Fibroblast of lung (primary cell): ENCODE measurements at places on chromosomes 16 and 17.

DNA sequence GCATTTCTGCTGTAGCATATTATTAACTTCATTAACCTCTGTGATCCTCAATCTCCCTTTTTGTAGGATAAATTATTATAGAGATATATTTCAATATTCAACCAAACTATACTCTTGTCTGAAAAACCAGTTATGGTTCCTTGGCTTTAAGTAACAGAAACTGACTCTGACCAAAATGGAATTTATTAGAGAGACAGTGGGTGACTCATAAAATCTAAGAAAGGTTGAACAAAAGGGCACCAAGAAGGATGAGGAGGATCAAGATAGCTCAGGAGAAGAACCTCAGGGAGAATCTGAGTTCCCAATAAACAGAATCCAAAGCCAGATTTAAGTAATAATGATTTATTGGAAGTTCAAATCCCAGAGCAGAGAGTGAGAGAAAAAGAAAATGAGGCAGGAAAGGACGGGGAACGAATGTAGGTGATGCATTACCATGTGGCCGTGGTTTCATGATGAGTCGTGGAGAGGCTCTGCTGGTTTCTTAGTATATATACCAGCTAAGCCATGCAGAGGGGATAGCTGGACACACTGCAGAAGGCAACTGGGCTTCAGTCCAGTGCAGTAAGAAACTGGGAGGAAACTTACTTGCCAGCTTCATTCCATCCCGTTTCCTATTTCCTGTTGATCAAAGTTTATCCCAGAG is 151.5 kb upstream of the GOT2 start:
- H3K27me3 ChIP-seq: no peaks in the 10 kb centered on the region
- peak; percentile 3 for DNase-seq
- no peak overlapping the region for H3K27ac ChIP-seq
- no peaks in the 10 kb centered on the region for H3K4me1 ChIP-seq

- no peaks in the 10 kb centered on the region for H3K36me3 ChIP-seq
- no peak for DNase-seq
- H3K27me3 ChIP-seq: no peaks in the 10 kb centered on the region
- no peak overlapping the region for H3K27ac ChIP-seq
- H3K4me1 ChIP-seq: peaks cover 2% of the 10 kb centered on the region
Observed at GRCh38 chr17:62888148-62888547, 77.9 kb upstream of the TANC2 start.

GRCh38 chr17:44209786-44210341 is 9.6 kb downstream of the UBTF start:
- no peak overlapping the region for H3K4me3 ChIP-seq
- H3K36me3 ChIP-seq: peaks cover 45% of the 10 kb centered on the region
- H3K27me3 ChIP-seq: no peaks in the 10 kb centered on the region

DNA sequence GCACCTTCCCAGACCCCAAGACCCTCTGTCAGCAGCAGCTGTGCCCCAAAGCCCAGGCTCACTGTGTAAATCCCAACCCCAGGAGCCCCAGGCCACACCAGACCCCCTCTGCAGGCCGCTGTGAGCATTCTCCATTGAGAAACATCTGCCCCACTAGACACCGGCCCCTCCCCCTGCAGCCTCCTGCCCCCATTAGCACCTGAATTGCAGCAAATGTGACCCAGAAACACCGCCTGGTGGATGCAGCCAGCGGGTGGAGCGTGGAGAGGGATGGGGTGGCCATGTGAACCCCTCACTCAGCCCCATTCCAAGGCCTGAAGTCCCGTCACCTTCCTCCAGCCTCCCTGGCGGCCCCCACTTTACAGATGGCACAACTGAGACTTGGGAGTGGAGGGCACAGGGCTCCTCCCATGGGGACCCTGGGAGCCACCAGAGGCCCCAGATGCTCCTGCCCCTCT is 2.2 kb downstream of the UBALD1 start:
- peaks cover 5% of the 10 kb centered on the region for H3K36me3 ChIP-seq
- no peak overlapping the region for H3K27ac ChIP-seq
- H3K4me3 ChIP-seq: no peak overlapping the region
- H3K27me3 ChIP-seq: no peaks in the 10 kb centered on the region

DNA sequence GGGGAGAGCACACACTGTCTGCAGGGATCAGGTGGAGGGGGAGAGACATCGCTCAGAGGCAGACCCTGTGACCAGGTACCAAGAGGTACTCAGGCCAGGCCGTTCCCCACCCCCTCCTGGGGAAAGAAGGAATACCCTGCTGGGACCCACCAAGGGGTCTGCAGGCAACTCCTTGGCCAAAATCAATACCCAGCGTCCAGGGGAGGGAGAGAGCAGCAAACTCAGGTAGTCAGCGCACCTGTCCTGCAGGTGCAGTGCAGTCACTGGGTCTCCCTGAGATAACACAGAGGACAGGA is 57.5 kb upstream of the DOC2B start:
- H3K4me3 ChIP-seq: no peak overlapping the region
- no peaks in the 10 kb centered on the region for H3K36me3 ChIP-seq
- H3K4me1 ChIP-seq: no peaks in the 10 kb centered on the region
- no peak for DNase-seq
- H3K27ac ChIP-seq: no peak overlapping the region

GRCh38 chr16:68823401-68824135 is 19.8 kb upstream of the TANGO6 start:
- H3K27me3 ChIP-seq: no peaks in the 10 kb centered on the region
- H3K27ac ChIP-seq: peak overlapping the region; percentile 83
- H3K4me1 ChIP-seq: peaks cover 6% of the 10 kb centered on the region
- H3K4me3 ChIP-seq: no peak overlapping the region

DNA sequence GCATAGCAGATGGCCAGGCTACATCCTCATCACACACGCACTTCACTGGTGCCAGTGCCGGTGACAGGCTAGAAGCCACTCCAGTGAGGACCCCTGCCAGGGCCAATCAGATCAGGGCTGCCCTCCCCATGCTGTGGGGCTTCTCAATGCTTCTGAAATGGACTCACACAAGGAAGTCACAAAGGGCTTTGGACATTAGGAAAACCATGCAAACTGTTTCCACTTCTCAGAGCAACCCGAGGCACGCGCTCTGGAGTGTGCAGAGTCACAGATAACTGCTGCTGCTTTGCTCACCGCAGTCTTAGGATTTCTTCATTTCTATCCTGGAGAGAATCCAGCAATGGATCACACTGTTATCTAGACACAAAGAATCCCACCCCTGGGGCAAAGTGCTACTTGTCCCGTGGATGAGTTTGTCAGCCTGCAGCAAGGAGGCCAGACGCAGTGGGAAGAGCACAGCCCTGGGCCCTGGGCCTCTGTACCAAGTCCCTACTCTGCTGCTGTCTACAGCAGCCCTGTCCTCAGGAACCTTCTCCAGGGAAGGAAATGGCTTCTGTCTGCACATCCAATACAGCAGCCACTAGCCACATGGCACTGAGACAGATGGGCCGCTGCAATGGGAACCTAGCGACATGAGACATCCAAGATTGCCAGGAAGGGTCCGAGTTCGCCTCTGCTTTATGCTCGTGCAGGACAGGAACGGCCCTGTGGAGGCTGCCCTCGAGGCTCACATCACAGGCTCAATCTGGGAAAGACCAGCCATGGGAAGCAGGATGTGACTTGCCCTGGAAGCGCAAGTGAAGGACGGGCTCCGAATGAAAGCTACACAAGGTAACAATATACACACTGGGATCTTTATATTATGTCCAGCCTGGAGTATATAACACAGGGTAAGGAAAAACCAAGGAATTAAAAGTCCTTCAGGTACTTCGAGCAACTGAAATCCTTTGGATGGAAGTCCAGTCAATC is 169.3 kb downstream of the ZFHX3 start:
- peak; percentile 79 for DNase-seq
- peaks cover 24% of the 10 kb centered on the region for H3K4me1 ChIP-seq
- peaks cover 2% of the 10 kb centered on the region for H3K36me3 ChIP-seq
- peak overlapping the region; percentile 55 for H3K27ac ChIP-seq
- no peaks in the 10 kb centered on the region for H3K27me3 ChIP-seq

DNA sequence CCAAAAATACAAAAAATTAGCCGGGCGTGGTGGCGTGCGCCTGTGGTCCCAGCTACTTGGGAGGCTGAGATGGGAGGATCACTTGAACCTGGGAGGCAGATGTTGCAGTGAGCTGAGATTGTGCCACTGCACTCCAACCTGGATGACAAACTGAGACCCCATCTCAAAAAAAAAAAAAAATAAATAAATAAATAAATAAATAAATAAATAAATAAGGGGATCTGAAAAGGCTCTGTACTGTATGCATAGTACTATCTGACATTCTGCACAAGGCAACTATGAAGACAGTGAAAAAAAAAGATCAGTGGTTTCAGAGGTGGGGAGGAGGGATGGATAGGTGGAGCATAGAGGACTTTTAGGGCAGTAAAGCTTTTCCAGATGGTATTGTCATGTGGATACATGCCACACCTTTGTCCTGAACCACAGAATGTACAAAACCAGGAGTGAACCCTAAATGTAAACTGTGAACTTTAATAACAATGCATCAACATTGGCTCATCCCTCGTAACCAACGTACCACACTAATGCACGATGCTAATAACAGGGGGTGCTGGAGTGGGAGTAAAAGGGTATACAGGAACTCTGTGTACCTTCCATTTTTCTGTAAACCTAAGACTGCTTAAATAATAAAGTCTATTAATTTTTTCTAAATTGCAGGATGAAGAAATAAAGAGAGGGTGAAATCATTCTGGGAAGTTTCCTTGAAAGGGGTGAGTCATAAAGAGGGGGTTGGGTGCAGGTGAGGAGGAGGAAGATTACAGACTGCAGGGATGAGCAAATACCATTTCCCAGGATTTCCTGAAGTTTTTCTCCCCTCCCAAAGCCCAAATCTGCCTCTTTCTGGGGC is 155.8 kb upstream of the SDK2 start:
- H3K27me3 ChIP-seq: no peaks in the 10 kb centered on the region
- no peak overlapping the region for H3K4me3 ChIP-seq
- no peak for DNase-seq
- peaks cover 12% of the 10 kb centered on the region for H3K4me1 ChIP-seq
- H3K36me3 ChIP-seq: no peaks in the 10 kb centered on the region

DNA sequence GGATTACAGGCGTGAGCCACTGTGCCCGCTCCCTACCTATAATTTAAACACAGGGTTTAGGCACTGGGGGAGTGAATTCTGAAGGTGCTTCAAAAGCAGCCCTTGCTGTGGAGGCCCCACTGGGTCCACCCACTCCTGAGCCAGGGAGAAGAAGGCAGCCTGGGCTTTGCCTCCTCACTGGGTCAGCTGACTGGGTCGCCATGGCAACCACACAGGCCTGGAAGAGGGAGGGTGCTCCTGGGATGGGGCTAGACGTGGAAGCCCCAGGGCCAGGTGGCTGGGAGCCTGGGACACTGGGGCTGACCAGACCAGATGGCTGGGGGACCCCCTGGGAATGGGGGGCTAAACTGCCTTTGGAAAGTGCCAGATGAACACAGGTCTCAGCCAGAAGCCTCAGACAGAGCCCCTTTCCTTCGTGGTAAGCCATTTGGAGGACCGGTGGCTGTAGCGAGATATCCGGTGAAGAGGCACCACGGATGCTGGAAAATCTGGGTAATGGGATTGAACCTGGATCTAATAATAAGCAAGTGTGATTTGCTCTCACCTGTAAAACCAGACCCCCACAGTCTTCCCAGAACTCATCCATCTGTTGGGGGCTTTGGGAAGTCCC is 32.9 kb downstream of the TRARG1 start:
- H3K36me3 ChIP-seq: no peaks in the 10 kb centered on the region
- no peak overlapping the region for H3K4me3 ChIP-seq
- H3K4me1 ChIP-seq: no peaks in the 10 kb centered on the region
- no peak for DNase-seq
- no peak overlapping the region for H3K27ac ChIP-seq

DNA sequence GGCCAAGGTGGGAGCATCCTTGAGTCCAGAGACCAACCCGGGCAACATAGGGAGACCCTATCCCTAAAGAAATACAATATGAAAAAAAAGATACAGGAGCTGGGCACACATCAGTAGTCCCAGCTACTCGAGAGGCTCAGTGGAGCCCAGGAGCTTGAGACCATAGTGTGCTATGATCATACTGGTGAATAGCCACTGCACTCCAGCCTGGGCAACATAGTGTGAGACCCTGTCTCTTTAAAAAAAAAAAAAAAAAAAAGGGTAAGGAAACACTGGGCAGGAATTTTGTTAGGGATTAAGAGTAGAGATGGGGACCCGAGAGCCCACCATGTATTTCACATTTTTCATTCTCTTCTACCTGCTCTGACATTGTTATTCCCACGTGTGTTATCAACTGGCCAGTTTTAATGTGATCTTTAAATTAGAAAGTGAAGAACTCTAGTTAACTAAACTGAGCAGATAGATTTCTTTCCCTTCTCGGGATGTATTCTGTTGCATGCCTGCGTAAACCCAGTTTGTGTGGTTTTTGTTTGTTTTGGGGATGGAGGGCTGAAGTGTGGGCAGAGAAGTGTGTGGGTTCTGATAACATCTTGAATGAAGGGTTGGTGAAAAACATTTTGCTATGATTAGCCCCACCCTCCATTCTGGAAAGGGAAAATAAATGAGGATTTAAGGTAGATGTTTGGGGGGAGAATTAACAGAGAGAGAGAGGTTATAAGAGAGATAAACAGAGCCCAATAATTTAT is 17.2 kb upstream of the SNTB2 start:
- H3K27ac ChIP-seq: no peak overlapping the region
- peaks cover 2% of the 10 kb centered on the region for H3K36me3 ChIP-seq
- no peaks in the 10 kb centered on the region for H3K27me3 ChIP-seq
- DNase-seq: no peak

DNA sequence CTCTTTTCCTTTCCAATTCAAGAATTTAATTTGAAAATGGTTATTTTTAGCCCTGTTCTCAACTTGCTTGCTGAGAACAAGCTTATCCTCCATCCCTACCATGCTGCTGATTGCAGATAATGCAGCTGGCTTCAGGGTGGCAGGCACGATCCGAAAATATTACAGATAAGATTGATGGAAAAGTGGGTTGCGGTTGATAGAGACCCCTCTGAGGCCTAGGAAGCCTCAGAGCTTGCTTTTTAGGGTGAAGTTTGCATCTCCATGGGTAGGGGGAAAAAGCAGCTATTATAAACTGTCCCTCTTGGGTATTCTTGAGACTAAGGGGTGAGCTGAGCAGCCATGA is 116.5 kb upstream of the GOT2 start:
- no peak for DNase-seq
- H3K27me3 ChIP-seq: no peaks in the 10 kb centered on the region
- H3K4me1 ChIP-seq: no peaks in the 10 kb centered on the region
- no peak overlapping the region for H3K4me3 ChIP-seq
- H3K27ac ChIP-seq: no peak overlapping the region

GRCh38 chr16:50015631-50016030 is 9.4 kb upstream of the CNEP1R1 start:
- no peak for DNase-seq
- H3K4me3 ChIP-seq: no peak overlapping the region
- H3K27ac ChIP-seq: no peak overlapping the region
- H3K27me3 ChIP-seq: no peaks in the 10 kb centered on the region
- no peaks in the 10 kb centered on the region for H3K36me3 ChIP-seq
- H3K4me1 ChIP-seq: no peaks in the 10 kb centered on the region

DNA sequence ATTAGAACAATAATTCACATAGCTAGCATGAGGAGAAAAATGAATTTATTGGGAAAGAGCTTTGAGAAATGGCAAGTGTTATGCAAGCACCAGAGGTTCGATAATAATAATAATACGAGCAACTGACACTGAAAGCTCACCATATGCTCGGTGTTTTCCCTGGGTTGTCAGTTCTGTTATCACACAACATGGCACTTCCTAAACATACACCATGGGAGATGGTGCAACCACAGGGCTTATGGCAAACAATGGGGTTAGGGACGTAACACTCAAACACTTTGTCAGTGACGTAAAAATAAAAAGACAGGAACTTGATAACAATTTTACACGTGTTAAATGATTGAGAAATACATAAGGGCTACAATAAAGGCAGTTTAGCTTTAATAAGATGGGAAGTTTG is 23.7 kb downstream of the OR1D5 start:
- H3K27ac ChIP-seq: no peak overlapping the region
- H3K4me3 ChIP-seq: no peak overlapping the region
- H3K36me3 ChIP-seq: no peaks in the 10 kb centered on the region
- H3K27me3 ChIP-seq: no peaks in the 10 kb centered on the region
- no peak for DNase-seq
